ENCODE measurements at places on chromosomes 6 and 20. TPM values are rescaled to one million over a fixed set of nuclear protein-coding genes. Genes with fewer than 3 reads are reported as not detected.

DNA sequence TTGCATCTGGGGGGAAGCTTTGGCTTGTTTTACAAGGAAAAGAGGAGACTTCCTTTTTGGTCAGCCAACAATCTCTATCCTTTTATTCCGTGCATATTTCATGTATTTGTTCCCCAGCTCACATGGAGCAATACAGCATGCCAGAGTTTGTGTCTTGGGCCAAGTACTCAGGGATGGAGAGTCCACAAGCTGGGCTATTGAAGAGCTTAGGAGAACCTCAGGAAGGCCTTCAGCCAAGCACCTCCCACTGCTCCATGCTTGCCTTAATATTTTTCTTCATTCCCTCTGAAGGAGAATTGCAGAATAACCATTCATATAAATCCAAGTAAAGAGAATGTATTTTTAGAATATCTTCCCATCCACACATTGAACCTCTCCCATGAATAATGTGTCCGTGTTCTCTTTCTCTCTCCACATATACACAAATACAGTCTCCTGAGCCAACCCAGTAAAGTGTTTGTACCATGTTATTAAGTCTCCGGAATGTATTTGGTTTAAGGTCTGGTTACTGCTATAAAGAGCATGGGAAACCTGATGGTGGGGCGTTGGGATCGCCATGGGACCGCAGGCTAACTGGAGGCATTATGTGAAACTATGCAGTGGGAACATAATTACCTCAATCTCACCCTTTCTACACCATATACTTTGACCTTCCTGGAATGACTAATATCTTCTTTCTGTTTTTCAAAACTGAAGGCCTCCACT, 3.0 kb downstream of the LAMA4 start:
- DNase-seq, result peak; percentile 65

DNA sequence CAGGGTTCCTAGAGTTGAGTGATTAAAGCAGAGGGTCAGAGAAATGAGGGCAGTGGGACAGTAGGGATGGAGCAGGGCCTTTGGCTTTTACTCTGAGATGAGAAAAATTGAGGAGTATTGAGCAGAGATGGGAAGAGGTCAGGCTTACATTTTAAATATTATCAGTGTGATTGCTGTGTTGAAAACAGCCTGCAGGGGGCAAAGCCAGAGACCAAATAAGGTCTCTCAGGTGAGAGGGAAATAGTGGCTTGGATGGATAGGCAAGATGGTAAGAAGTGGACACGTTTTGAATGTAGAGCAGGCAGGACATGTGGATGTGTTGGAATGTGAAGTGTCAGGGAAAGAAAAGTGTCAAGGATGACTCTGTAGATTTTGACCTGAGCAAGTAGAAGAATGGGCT, 105.0 kb upstream of the MAP3K7 start:
- no peak for DNase-seq

- no peak for DNase-seq
These were observed 384.6 kb downstream of the CDKAL1 start for GRCh38 chr6:20918868-20919267.

- no peak for DNase-seq
These were observed 2.5 kb upstream of the SPATS1 start for GRCh38 chr6:44339763-44340625.

- no peak for DNase-seq
These were observed 1.6 kb downstream of the FBXO5 start for GRCh38 chr6:152981219-152981618.

- no peak for DNase-seq
These were observed 472.3 kb upstream of the EYS start for GRCh38 chr6:66179361-66179760.

- no peak for DNase-seq
These were observed 203.0 kb upstream of the PCSK2 start for GRCh38 chr20:17023806-17024205.

DNA sequence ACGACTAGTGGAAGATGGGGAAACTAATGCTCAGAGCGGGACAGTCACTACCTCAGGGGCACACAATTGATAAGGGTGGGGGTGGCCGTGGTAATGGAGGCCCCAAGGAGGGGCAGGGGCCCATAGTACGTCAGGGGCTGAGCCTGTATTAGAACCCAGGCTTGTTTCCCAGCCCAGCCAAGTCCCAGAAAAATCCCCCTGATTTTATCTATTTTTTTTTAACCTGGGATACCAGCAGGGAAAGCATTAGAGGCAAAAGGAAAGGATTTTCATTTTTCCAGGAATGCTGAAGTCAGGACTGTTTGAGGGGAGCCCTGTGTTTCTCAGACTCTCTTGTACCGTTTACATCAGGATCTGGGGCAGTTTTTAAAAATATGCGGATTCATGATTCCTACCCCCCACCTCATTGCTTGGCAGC, 382 bp downstream of the MYH7B start:
- DNase-seq, result no peak

GRCh38 chr6:12608016-12608860, 108.3 kb upstream of the PHACTR1 start:
- DNase-seq, result no peak

DNA sequence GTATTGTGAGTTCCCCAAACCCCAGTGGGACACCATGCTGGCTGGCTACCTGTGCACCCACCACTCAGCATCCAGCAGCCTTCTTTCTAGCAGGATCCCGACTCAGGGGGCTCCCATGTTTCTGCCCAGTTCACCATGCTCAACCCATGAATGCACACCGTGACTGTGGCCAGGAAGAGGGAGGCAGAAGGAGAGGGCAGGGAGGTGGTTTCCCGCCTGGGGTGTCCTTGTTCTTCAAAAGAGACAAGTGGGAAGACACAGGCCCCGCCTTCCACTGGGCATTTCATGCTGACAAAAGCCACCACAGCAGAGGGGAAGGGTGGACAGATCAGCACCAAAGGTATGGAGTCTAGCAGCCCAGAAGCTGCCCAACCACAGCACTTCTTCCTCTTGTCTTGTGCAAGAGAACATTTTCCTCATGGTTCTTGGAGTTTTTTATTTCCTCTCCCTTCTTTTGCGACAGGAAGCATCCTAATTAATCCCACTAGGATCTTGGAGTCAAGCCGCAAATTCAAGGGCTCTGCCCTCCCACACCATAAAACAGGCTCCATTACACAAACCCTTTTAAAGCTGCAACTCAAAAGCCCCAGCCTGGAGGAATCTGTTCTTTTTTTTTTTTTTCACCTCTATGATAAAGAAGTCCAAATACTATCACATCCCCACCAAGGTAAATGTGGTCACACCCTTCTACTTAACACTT, 13.5 kb upstream of the ANKRD60 start:
- DNase-seq, result no peak

DNA sequence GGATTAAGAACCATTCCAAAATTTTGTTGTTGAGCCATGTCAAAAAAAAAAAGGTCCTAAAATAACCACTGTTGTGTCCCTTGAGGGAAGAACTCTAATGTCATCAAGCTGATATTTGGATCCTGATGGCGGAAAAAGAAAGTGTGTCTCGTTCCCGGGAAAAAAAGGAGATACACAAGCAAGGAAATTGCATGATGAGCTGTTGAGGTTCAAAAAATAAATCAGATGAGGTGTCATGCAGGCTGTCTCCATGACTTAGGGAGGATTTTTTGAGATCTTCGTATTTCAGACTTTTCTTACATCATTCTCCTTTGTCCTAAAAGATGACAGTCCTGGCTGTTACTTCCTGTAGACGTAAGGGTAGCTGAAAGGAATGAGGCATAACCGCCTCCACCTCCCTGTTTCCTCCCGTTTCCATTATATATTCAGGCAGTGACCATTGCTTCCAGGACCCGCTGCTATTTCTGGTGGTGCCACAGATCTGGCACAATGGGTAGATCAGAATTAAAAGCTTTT, 117.3 kb upstream of the TNFAIP3 start:
- no peak for DNase-seq

GRCh38 chr6:6026513-6027205, 19.9 kb upstream of the NRN1 start:
- DNase-seq, result no peak

- no peak for DNase-seq
These were observed 58.8 kb upstream of the SLCO4A1 start for GRCh38 chr20:62583424-62583920.

DNA sequence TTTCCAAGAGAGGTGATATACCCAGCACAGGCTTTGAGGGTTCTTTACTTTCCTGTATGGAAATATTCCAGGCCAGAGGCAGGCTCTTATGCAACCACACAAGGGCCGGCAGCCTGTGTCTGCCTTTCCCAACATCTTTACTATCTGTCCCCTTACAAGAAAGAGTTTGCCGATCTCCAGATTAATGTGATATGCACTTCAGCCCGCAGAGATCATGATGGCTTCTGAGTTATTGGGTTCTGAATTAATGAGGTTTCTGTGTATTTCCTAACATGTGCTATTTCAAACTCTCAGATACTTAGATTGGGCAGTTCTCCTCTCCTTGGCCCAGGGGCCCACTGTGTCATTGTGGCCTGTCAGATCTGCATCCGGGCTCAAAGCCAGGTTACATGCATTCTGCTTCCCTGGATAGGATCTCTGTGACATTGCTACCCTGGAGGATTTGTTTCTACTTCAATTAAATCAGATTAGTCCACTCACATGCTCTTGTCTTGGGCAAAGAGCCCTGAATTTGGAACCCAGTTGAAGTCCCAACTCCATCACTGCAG, 56.6 kb downstream of the TGM2 start:
- peak; percentile 49 for DNase-seq

- no peak for DNase-seq
These were observed 142.9 kb downstream of the MTHFD1L start for GRCh38 chr6:151008425-151008824.

GRCh38 chr6:1574083-1574761, 35.5 kb upstream of the FOXC1 start:
- no peak for DNase-seq

GRCh38 chr20:62141397-62142251, 1.6 kb downstream of the PSMA7 start:
- peak; percentile 69 for DNase-seq

DNA sequence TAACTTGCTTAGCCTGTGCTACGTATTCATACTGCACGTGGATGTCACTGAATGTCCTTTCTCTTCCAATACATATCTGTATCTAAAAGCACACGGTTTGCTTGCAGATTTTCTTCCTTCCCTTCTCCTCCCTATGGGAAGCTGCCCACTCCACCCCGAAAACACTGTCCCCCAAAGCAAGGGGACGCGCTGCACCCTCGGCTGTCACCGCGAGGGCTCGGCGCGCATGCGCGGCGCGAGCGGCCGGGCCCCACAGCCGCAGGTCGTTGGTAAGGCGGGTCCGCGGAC, 659 bp downstream of the TMX4 start:
- DNase-seq, result peak; percentile 25

DNA sequence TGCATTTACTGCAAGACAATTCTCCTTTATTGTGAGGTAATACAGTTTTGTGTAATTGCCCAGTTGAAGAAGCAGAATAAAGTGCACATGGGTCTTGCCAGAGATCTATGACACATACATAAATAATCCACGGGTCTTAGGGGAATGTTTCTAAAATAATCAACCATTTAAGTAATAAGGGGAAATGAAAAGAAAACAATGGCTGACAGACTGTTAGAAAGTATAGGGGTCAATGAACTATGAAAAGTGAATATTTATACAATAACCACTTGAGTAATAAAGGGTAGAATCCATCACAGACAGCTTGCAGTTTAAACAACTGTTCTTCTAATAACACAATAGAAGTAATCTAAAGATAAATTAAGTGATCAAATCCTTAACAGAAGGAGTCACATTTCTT, 477.2 kb downstream of the EYS start:
- no peak for DNase-seq

GRCh38 chr20:63325021-63325471, 32.1 kb downstream of the COL20A1 start:
- DNase-seq, result no peak

GRCh38 chr6:157033428-157034140, 256.4 kb downstream of the ARID1B start:
- DNase-seq, result no peak

GRCh38 chr20:34010405-34010931, 16.8 kb downstream of the RALY start:
- no peak for DNase-seq

GRCh38 chr20:61765871-61766654, 299.6 kb downstream of the TAF4 start:
- DNase-seq, result no peak

DNA sequence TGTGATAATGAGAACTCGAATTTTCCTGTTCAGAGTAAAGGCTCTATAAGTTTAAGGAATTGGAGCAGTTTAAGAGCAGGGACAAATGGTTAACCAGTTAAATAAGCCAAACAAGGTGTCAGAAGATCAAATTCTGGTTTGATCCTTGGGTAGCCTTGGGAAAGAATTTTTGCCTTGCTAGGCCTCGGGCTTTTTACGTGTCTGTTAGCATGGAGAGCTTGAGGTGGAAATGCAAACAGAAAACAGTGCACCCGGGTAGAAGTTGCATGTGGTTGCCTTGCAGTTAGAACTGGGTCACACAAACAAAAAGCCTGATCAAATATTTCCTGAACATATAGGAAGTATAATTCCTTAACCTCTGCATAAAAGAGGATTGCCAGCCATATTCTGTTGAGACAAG, 58.3 kb downstream of the RIN2 start:
- no peak for DNase-seq

DNA sequence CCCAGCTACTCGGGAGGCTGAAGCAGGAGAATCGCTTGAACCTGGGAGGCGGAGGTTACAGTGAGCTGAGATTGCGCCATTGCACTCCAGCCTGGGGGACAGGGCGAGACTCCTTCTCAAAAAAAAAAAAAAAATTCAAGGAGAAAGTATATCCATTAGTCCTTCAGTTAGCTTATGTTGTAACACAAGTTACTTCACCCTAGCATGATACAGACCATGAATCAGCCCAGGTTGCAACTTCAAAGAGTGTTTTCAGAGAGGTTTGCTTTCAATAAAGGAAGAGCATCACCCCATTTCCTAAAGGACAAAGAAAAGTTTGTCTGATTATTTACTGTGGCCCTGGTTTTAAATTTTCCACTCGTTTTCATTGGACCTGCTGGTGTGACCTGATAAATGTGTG, 73.0 kb downstream of the SERAC1 start:
- no peak for DNase-seq

GRCh38 chr6:38176797-38177751, 357.5 kb downstream of the ZFAND3 start:
- no peak for DNase-seq

Gene ALDH8A1
- not detected for total RNA-seq

Gene CALHM6
- total RNA-seq, result 0.91 TPM

Gene NOTCH4
- 18.2 TPM for total RNA-seq

Gene PRDM13
- total RNA-seq, result not detected

Gene SENP6
- total RNA-seq, result 67.9 TPM

Gene CALHM4
- total RNA-seq, result not detected

Gene TAF11
- total RNA-seq, result 24.7 TPM

Gene HAO1
- total RNA-seq, result 0.23 TPM

Gene PTPRT
- not detected for total RNA-seq

Gene OVOL2
- total RNA-seq, result not detected

Gene CLIC5
- 87.8 TPM for total RNA-seq

Gene STXBP5
- 41.3 TPM for total RNA-seq

Gene EPPIN
- total RNA-seq, result not detected

Gene BMP5
- 1.8 TPM for total RNA-seq

Gene GABRR2
- total RNA-seq, result not detected

Gene OTOR
- total RNA-seq, result not detected

Gene RIMS1
- 0.10 TPM for total RNA-seq

Gene LHFPL5
- not detected for total RNA-seq

Gene ADAM33
- total RNA-seq, result 6.4 TPM

Gene CD164
- total RNA-seq, result 134 TPM

Gene SLC22A16
- total RNA-seq, result not detected

Gene ZKSCAN8
- total RNA-seq, result 8.8 TPM

Gene SEL1L2
- not detected for total RNA-seq

Gene MICA
- total RNA-seq, result 0.17 TPM

Gene CDS2
- total RNA-seq, result 18.5 TPM

All from gastrocnemius medialis (tissue), 4 donors.